ENCODE measurements at places on chromosomes 13 and 19. TPM values are rescaled to one million over a fixed set of nuclear protein-coding genes. Genes with fewer than 3 reads are reported as not detected.

DNA sequence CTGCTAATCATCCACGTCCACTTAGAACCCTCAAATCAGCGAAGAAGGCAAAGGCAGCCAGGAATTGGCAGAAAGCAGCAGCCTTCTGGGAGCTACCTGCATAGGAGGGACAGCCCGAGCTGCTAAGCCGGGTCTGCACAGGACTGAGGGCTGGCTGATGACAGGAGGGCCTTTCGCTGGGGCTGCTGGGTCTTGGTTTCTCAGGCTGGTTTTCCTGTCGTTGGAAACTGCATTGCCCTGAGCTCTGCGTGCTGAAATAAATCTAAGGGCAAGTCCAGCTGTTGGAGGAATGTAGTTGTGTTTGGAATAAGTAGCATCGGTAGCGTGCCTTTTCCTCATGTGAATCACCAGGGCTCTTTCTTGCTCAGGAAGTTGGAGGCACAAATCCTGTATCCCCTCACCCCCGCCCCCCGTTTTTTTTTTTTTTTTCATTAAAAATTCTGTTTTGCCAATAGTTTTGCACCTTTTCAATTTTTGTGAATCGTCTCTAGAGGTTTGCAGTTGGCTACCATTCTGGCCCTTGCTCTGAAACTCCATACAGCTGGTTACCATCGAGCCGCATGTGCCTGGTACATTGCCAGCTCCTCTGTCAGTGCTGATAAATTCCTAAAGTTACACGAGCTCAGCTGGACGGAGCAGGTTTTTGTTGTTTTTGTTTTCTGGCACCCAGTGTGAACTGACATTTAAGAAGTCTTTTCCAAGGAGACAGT lies 193.9 kb upstream of the RNF113B start:
- no peak for DNase-seq

GRCh38 chr13:42808341-42808940 lies 27.1 kb downstream of the FAM216B start:
- no peak for DNase-seq

Gene TMEM255B
- total RNA-seq = 29.3 TPM

Gene SYCN
- not detected for total RNA-seq

Gene ZNF112
- 8.5 TPM for total RNA-seq

Gene PINLYP
- total RNA-seq = 14.8 TPM

DNA sequence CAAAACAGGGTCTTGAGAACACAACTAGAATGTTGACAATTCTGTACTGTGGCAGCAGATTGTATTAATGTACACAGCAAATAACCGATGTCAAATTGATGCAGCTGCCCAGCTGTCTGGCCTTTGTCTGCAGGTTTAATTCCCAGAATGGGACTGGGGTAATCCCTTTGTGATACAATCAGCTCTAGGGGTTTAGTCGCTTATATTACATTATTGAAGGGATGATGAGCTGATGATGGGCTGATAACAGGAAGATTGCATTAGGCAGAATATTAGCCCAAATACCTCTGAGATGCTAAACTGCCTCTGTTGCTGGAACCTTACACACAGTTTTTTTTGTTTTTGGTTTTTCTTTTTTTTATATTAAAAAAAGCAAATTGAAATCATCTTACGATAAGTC lies 265.0 kb downstream of the RBM26 start:
- no peak for DNase-seq

DNA sequence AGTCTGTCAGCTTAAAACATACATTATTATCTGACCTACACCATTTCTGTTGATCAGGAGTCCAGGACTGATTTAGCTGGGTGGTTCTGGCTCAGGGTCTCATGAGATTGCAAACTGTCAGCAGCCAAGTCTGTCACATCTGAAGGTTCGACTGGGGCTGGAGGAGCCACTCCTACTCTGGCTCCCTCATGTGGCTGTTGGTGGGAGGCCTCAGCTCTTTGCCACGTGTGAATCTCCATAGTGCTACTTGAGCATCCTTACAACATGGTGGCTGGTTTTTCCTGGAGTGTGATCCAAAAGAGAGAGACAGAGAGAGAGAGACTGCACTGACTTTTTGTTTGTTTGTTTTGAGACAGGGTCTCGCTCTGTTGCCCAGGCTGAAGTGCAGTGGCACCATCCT lies 63.6 kb upstream of the NFIC start:
- DNase-seq = no peak

DNA sequence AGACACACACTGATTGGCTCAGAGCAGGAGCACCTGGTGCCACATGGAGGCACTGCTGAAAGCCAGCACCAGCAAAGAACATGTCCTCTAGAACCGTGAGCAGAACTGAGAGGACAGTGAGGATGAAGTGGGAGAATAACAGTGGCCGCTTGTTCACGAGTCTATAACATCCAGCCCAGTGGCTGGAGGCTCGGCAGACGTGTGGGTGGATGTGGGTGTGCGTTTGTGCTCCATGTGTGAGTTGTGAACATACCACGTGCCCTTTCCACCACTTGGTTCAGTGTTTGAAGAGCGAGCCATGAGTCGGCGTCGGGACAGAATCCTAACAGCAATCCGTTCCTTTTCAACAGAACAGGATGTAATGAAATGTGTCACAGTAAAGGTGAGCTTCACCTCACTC lies 113.0 kb downstream of the SOX1 start:
- DNase-seq = no peak

DNA sequence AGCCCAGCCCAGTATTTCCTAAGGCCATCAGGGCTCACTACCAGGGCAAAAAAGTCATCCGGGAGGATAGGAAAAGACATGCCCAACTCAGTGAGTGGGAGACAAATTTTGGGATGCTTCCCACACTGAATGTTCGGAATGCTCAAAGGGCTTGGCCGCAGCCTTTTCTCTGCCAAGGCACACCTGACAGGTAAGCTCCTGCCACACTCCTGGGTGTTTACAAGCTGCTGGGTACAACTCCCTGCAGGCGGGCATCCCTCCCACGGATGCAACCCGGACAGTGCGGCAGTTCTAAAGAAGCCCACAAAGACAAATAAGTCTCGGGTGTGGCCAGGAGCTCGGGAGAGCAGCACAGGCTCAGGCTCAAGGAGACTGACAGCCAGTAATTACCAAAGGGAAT lies 28.1 kb downstream of the SLC7A1 start:
- no peak for DNase-seq

Gene KCTD12
- 132 TPM for total RNA-seq

GRCh38 chr19:31716826-31717225 lies 367.6 kb upstream of the TSHZ3 start:
- peak; percentile 18 for DNase-seq

Gene SHC2
- 24.4 TPM for total RNA-seq

GRCh38 chr19:7926021-7926726 lies at the start of gene CTXN1:
TSS of gene CTXN1 (minus strand) at chr19:7926135. CDS start at chr19:7925538, 597 bp downstream.
- DNase-seq = peak; percentile 80

DNA sequence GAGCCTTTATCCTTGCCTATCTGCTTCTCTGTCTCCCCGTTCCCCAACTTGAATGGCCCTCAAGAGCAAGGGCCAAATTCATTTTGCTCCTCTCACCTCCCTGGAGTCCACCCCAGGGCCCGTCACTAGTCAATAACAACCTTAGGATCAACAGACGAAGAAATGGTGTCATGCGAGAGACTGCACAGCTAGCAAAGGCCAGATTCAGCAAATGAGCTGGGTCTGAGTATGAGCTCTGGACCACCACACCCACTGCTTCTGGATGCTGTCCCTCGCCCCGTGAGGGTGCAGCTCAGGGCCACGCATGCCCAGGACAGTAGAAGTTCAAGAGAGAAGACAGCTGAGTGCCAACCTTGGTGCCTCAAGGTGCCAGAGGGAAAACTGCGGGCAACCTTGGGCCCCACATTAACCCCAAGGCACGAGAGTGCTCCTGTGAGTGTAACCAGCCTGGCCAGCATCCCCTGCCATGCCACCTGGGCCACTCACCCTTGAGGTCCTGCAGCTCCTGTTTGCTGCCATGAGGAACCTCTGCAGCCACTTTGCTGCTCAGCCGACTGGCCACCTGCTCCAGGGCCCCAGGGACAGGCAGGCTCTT lies 11.8 kb upstream of the AKAP8L start:
- no peak for DNase-seq

- no peak for DNase-seq
Observed at GRCh38 chr13:92510416-92510815, 716.2 kb upstream of the GPC6 start.

Gene CACNA1A
- total RNA-seq = 1.7 TPM

- DNase-seq = peak; percentile 72
Observed at GRCh38 chr19:15107061-15108010, at the start of gene SYDE1. TSS of gene SYDE1 (plus strand) at chr19:15107401. CDS start at chr19:15107434, 33 bp downstream.

DNA sequence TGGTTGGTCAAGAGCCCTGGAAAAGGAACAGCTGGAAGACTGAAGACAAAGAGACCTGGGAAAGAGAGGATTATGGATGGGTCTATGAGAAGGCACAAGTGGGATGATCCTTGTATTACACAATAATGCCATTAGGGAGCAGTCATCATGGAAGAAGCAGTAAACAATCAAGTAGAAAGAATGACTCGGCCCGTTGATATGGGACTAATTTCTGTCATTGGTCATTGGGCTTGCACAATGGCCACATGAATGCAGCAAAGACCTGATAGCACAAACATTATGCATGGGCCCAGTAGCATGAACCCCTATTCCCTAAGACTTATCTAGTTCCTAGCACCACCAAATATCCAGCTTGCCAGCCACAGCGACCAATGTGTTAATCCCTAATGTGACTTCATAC lies 390.3 kb upstream of the ZNF507 start:
- DNase-seq = no peak

DNA sequence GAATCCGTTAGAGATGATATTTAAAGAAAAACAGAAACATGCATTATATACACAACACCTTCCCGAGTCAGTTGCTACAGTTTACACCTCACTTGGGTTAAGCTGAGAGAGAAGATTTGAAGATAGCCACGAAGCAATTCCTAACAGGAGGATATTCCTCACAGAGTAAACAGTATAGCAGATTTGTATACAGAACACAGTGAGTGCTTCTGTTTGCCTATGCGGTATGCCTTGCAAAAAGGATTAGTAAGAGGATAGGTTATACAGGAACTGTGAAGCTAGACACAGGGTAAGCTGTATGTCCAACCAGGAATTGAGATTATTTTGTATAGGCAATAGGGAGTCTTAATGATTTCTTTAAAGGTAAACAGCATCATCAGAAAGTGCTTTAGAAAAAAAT lies 471.8 kb downstream of the LIG4 start:
- DNase-seq = no peak

Gene CEACAM5
- not detected for total RNA-seq

DNA sequence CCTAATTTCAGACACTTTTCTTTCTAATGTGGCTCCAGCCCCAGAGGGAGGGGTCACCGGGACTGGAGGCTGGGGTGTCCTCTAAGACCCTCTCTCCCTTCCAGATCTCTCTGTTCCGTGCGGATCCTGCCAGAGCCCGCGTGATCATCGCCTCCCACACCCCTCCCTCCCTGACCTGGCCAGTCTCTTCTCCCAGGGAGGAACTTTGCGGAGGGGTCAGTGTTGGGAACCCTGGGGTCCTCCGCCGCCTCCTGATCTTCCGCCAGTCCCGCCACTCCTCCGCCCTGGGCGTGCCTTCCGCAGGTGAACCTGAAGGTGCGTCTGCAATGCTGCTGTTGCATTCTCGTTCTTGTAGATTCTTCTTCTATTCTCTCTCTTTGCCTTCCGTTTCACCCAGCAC lies 9.1 kb downstream of the SOX21 start:
- DNase-seq = no peak

DNA sequence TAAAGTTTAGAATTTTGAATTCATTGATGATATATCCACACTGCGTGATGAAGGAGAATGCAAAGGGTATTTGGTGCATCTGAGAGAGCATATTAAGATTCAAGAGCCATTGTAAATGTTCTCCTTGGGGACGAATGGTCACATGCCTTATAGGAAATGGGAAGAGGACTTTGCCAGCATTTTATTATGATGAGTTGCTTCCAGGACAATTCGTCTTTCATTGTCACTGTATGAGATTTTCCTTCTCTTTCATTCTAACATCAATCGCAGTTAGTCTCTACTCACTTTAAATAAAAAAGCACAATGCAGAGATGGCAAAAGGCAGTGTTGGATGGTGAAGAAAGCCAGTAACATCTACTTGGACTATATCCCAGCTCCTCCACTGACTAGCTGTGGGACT lies 21.4 kb downstream of the WDFY2 start:
- no peak for DNase-seq
